ENCODE measurements at places on chromosomes 5 and 9.

- no peak for DNase-seq
Observed at GRCh38 chr5:56829137-56829908, 14.0 kb downstream of the MAP3K1 start.

DNA sequence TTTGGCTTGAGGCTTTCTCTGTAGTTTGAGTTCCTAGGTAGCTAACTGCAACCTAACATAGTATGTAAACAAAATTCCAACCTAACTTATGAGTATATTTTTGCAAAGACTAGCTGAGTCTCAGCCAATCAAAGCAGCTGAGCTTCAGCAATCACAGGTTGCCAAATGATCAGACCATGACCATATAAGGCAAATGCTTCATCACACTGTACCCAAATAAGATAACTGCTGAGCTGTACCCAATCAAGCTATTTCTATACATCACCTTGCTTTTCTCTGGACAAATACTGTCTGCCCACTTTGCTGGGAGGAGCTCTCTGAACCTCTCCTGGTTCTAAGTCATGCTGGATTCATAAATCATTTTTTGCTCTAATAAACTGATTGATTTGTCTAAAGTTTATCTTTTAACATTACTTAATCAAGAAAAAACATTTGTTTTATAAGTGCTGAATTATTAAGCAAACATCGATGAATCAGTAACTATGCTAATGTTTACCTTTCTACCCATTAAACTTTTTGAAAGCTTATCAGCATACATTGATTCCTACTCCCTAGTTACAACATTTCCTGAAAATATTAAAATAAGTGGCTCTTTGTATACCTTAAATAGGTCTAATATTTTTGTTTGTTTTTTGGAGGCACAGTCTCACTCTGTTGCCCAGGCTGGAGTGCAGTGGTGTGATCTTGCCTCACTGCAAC is 129.7 kb upstream of the PCA3 start:
- no peak for DNase-seq

GRCh38 chr9:137697193-137697592 is 78.4 kb downstream of the EHMT1 start:
- DNase-seq: no peak

DNA sequence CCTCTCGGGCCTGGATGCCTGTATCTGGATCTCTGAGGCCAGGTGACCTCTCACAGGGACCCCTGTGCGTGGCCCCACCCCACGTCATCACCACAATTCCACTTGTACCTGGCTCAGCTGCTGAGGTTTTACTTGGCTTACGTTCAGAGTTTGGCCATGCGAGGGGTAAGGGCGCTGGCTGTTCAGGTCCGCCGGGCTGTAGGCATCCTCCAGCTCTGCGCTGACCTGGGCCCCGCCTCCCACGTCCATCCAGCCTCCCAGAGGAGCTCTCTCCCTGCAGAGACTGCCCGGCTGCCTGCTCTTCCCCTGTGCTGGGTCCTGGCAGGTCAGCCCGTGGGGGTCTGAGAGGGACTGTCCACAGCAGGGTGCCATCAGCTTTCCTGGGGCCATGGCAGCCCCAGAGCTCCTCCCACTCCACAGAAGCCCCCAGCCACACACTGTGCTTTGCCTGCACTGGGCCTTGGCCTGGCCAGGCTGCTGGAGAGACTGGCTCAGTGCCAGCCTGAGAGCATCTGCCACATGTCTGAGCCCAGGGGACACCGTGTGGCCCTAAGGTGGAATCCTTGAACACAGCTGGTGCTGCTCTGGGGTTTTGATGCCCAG is 43.6 kb downstream of the SLC6A3 start:
- no peak for DNase-seq

DNA sequence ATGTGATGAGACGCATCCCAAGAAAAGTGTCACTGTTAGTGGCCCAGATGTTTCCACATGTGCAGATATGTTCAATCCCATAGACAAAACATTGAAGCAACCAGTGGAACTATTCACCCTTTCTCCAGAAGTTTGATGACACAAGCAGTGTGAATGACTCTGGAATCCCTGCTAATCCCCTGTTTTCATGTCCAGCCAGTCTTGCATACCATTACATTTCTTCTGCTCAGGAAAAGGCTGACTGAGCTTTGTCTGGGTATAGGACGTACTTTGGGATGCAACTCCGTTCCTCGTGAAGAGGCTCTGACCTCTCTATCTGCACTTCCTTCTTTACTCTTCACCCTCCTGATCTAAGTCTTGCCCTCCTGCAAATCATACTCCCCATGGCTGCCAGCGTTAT is 172.4 kb downstream of the NTRK2 start:
- DNase-seq: no peak

- DNase-seq: no peak
Observed at GRCh38 chr5:158326256-158326655, 467.3 kb upstream of the CLINT1 start.

- DNase-seq: peak; percentile 48
Observed at GRCh38 chr5:115586525-115587146, 15.6 kb downstream of the TICAM2 start.

All from stomach (tissue), 19 donors.